ENCODE measurements at places on chromosomes 2 and 18.

DNA sequence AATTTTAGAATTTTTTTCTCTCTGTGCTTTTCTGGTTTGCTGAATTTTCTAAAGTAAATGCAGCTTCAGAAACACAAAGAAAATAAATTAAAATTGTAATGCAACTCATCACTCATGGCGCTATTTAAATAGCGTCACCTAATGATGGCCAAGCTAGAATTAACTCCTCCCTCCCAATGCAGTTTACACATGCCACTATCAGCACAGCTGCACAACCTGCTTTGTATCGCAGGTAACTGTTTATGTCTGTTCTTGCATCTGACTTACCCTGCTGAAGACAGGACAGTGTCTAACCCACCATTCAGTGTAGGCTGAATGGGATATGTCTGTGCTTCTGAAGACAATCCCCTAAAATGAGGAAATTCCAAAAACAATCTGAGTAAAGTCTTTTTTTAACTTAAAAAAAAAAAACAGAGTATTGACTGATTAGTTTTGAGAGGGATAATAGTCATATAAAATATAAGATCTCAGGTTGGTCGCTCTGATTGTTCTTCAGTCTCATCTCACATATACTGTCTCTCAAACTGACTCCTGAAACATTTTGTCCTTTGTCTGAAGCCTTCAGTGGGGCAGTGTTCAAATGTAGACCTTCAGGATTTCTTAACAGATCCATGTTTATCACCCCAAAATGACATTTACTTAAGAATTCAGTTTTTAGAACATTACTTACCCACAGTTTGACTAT is 271.4 kb downstream of the ZEB2 start:
- no peak for DNase-seq

DNA sequence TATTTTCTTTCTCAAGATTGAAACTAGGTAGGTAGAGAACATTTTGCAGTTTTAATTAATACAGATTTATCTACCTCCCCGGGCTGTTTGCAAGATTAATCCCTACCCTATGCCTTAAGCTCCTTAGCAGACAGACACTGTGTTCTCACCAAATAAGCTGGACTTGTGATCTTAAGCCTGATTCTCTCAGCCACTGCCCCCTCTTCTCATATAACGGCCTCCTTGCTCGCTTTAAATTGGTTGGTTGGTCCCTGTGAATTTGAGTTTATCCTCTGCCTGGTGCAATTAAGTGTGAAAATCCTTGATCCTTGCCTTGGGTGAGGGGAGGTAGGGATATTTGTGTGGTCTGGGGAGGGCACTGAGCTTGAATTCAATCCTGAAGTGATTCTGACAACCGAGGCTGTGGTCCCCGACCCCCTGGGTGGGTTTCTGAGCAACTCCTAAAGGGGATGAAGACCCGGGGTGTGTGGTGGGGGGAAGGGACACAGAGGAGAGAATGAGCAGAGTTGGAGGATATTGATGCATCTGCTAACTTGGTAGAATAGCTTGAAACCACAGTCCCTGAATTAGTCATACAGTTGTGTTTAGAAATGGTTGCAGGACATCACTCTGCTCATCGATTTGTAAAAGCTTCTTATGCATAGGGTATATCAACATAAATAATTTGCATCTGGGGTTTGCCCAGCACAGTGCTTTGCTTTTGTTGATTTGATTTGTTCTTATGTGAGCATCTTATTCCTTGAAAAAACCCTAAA is 36.9 kb upstream of the NCKAP5 start:
- no peak for DNase-seq

DNA sequence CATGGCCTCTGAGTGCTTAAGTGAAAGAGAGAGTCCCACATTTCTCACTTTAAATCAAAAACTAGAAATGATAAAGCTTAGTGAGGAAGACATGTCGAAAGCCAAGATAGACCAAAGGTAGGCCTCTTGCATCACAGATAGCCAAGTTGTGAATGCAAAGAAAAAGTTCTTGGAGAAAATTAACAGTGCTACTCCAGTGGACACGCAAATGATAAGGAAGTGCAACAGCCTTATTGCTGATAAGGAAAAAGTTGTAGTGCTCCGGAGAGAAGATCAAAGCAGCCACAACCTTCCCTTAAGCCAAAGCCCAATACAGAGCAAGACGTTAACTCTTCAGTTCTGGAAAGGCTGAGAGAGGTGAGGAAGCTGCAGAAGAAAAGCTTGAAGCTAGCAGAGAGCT is 32.1 kb downstream of the PSMD1 start:
- no peak for DNase-seq

DNA sequence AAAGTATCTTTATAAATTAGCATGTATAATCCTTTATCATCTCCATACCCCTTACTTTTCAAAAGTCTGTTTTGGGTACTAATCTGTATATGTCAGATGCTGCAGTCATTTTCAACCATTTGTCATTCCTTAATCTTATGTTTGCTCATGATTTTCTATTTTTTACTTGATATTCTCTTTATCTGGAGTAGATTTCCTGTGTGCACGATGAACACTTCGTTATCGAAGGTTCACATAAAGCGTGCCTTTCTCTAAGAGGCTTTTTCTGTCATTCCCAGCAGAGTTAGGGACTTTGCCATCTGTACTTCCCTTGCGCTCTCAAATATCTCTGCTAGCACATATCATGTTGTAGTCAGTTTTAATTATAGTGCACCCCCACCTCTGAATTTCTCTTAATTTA is 123.2 kb downstream of the BIRC6 start:
- DNase-seq, result no peak

DNA sequence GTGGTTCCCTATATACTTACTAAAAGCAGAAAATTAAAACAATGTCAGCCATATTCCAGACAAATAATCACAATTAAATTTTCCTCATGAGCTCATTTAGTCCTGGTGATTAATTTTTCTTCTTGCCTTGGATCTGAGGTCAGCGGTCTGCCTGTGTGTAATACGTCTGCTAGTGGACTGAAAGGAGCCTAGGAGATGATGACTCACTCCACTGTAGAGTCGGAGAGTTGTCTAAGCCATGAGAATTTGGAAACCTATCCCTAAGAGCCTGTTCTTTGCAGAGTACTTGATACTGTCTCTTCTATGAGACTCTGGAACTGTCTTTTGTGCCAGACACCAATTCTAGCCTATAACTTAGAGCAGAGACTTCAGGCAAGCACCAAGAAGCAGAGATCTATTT is 94.2 kb upstream of the RAB27B start:
- DNase-seq, result no peak

- DNase-seq, result no peak
These were observed 33.5 kb downstream of the FEZ2 start for GRCh38 chr2:36564377-36564930.

DNA sequence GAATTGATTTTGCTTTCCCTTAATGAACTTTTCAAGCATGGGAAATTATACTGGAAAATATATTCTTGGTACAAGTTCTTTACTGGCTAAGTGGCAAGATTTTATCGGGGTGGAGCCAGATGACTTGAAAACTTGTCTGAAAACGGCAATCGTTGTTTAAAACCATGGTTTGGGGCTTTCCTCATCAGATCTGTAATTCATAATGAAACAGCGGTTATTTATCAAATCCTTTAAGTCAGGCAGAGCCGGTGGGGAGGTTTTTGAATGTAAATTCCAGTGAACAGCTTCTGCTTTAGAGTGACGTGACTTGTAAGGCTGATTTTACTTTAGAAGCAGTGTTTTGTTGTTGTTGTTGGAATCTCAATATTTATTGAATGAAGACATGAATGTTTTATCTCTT is 2.6 kb downstream of the SEC11C start:
- no peak for DNase-seq

DNA sequence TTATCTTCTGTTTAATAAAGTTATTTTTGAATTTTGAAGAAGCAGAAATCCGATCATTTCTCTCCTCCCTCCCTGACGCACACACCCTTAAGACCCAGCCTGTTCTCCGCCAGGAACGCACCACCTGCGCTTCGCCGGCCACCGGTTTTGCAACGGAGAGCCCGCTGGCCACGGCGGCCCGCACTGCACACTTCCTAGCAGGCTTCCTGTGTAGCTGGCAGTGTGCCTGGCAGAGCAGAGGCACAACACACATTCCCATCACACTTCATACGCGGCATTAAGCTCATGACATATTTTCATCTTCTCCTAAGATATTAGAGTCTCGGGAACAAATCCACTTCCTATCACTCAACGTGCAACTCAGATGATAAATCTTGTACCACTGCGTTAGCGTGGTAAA is 148.0 kb downstream of the HDAC4 start:
- DNase-seq, result no peak

DNA sequence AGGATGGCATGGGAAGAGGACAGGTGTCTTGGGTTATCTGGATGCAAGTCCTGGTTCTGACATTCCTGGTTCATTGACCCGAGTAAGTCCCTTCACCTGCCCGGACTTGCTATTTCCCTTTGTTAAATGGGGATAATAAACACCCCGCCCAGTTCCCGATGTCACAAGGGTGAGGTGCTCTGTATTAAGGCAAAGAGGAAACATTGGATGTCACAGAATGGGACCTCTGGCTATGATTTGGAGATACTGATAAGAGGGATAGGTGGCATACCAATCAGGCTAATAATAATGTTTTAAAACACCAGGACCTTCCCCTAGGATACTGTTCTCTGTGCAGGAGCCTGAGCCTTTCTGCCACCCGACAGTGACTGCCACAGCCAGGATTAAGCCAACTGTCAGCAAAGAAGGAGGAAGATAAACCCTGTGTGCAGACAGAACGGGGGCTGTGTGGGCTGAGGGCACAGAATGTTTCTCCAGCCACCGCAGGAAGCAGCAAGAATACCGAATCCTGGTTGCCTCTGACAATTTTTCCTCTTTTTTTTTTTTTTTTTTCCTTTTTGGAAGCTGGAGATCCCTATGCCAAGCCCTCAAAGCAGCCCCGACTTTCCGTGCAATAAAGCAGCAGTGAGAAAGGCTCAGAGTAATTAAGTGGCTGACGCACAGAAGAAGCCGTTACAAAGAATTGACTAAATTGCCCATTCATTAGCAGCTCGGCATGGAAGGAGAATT is 336.6 kb downstream of the SMAD2 start:
- no peak for DNase-seq

DNA sequence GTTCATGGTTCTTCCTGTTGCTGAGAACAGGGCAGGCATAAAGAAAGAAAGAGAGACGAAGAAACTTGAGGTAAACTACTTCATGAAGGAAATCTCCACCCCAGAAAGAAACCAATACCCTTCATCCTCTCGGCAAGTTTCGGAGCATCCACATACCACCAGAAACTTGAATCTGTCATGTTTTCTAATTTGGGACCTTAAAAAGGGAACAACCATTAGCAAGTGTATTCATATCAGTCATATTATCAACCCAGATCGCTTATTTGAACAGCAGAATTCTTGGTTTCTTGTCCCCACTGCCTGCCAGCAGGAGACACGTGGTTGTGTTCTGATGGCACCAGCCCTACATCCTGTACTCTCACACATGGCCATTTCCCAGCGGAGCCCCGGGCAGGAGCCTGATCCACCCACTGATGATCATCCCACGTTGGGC is 53.2 kb upstream of the FZD7 start:
- no peak for DNase-seq
